ENCODE measurements at places on chromosomes 4 and X.

DNA sequence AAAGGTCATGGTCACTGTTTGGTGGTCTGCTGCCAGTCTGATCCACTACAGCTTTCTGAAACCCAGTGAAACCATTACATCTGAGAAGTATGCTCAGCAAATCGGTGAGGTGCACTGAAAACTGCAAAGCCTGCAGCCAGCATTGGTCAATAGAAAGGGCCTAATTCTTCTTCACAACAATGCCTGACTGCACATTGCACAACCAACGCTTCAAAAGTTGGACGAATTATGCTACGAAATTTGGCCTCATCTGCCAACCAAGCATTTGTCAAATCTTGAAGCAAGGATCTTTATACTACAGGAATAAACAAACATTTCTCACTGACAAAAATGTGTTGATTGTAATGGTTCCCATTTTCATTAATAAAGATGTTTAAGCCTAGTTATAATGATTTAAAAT is 90.4 kb downstream of the EIF4E start:
- DNase-seq: no peak

DNA sequence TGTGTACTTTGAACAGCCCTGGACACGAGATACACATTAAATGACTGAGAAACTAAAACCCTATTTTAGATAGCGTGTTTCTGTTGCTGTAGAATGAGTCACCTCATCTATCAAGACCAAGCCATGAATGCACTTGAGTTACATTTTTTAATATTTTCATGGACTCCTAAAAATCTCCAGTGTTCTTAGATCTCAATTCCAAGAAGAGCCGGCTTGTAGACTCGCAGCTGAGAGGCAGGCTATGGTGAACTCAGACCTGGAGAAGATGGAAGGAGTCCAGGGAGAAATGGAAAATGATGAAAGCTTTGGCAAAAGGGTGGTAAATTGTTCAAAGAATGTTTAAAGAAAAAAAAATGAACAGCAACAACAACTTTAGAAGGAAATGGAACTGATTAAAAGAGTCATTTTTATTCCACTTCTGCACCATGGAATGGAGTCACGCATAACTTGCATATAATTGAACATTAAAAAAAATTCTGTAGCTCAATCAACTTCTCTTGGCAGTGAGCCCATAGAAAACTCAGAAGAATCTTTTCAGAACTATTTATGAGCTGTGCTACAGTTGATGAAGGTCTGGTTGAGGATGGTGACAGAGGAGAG is 129.8 kb downstream of the MXRA5 start:
- no peak for DNase-seq

- no peak for DNase-seq
Observed at GRCh38 chrX:151363316-151363715, 33.7 kb upstream of the VMA21 start.

DNA sequence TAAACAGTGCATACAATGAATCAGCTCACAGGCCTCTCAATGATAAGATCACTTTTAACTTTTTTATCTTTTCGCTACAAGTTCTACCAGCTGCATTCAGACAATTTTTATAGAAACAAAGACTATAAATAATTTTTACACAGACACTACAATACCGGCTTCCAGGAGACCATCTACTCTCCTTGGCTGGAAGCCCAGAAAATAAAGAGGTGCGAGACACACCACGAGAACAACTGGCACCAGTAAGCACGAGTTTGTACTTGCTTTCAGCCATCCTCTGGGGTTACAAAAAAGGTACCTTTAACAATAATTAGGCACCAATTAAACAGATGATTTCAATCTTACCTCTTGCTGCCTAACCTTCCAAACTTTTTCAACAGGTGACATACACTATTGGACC is 11.2 kb upstream of the PRDX4 start:
- no peak for DNase-seq

- DNase-seq: no peak
Observed at GRCh38 chr4:162201673-162202072, 37.9 kb upstream of the FSTL5 start.

Measured in osteocyte (in vitro differentiated cells).